Neural crest cell (in vitro differentiated cells): ENCODE measurements at places on chromosomes 4 and X.
A peak's percentile ranks its signal among the peaks of the same experiment; 100 is the strongest.

- no peak for DNase-seq
Measured at GRCh38 chrX:96982161-96982560, 98.5 kb downstream of the RPA4 start.

DNA sequence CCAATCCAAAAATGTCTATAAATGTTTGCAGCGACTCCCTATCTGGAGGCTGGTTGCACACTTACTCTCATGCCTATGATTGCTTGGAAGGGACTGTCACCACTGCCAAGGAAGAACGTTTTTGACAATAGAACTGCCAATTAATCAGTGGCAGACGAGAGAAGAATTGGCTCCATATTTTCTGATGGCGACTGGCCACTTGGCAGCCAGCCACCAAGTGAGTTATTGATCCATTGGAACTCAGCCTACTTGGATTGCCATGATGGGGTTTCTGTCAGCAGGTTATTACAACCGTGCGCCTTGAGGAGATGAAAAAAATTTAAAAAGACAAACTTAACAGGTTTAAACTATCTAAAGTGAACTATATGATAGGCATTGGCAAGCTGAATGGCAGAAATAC, 47.4 kb downstream of the LINC00632 start:
- no peak for DNase-seq

DNA sequence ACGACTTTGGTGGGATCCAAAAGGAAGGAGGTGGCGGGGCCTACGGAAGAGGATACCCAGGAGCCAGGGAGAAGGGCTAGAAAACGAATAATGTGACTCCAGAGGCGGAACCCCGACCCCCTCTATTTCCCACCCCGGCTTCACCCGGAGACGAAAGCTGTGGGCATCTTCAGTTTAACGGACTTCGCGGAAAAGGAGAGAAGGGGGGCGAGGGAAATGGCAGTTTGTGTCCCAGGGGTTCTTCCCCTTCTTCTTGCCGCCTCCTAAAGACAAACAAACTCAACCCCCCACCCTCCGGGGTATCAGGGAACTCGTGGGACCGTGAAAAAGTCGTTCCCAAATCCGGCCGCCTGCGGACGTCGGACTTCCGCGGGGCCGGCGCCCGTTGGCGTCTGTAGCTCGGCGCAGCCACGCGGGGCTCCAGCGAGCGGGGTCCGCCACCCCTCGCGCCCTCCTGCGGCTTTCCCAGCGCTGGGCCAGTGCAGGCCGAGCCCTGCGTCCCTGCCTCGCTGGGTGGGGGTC, 3.6 kb upstream of the LEF1 start:
- DNase-seq, result peak; percentile 55

- peak; percentile 94 for DNase-seq
Measured at GRCh38 chr4:153084980-153085630, 119.1 kb upstream of the TRIM2 start.

- DNase-seq, result no peak
Measured at GRCh38 chrX:9133426-9133825, 99.5 kb upstream of the FAM9B start.

DNA sequence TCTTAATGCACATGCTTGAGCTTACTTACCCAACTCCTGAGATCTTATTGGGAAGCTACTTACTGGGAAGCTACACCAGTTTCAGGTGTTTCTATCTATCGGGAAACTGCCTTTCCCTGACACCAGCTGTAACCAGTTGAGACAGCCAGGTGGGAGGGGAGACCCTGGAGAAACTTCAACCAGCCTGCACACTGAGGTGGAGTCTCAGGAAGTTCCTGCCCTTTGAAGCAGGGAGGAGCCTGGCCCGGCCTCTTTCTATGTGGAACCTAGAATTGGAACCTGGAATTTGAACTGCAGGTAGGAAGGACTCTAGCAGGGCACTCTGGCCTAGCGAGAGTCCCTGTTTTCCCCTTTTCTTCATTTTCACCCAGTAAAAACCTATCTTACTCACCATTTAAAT, 425.8 kb upstream of the PABPC4L start:
- DNase-seq, result no peak

GRCh38 chr4:41143311-41144039, 70.9 kb downstream of the APBB2 start:
- no peak for DNase-seq

- DNase-seq, result no peak
Measured at GRCh38 chrX:38661561-38661960, 100.2 kb downstream of the TSPAN7 start.

GRCh38 chrX:71453056-71453455, 79.8 kb upstream of the OGT start:
- no peak for DNase-seq
